Activated T-cell treated with anti-CD3 and anti-CD28 coated beads for 24 hours (primary cell): ENCODE measurements at places on chromosomes 5 and 9.
A peak's percentile ranks its signal among the peaks of the same experiment; 100 is the strongest.

DNA sequence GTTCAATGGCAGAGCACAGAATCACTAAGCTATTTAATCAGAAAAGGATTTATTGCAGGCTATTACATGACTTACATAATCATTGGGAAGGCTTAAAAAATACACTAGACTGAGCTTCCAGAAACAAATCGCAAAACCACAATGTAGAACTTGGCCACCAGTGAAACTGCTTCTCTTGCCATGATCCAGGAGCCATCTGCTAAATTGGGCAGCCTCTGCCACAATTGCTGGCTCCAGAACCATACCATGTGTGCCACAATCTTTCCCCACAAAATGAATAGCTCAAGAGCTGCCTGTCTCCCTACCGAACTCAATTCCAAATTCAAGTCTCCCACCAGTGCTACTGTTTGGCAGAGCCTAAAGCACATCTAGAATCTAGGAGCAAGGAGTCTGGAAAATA, 9.8 kb upstream of the ERAP1 start:
- no peak for DNase-seq

DNA sequence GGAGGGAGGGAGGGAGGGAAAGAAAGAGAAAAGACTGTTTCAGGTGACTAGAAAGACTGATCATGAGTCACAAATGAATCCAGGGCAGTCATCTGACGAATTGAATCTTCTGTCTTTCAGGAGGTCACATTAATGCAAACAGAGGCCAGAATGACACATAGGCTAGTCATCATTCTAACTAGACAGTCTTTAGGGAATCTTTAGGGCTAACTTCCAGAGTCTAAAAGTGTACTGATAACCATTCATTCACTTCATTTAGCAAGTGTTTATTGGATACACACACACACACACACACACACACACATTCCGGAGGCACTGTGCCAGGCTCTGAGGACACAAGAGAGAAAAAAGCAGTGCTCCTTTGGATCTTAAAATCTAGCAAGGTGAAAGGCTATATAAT, 156.7 kb downstream of the EBF1 start:
- DNase-seq, result no peak

- no peak for DNase-seq
Measured at GRCh38 chr5:176880366-176881020, 18.7 kb downstream of the HK3 start.

DNA sequence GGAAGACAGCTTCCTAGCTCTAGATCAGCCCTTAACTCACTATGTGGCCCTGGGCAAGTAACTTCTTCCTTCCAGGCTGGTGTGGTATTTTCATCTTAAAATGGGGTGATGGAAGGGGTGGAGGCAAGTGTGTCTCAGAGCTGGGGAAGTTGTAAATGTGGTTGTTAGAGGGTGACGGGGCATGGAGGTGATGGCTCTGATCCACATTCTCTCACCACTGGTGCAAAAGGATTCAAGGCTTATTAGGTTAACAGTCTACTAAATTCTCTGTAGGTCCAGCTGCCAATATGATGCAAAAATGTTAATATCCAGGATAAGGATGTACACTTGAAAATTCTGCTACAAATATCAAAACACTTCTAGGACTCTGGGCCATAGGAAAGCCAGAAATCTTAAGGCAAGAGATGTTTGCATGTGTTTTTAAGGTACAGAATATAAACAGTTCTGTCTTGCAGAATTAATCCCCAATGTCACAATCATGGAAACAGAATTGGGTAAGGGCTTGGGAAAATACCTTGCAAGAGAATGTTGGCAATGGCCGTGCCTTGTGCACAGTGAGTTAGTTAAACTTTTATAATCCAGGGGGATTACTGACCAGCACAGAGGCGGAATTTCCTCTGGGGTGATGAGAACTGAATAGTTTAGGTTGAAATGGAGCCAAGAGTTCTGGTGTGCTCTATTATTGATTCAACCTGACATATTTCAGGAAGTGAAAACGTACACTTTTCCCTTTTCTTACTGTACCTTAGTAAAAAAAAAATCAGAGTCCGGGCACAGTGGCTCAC, 19.8 kb downstream of the TNFSF15 start:
- no peak for DNase-seq

GRCh38 chr5:41869151-41869723, 988 bp downstream of the OXCT1 start:
- no peak for DNase-seq

DNA sequence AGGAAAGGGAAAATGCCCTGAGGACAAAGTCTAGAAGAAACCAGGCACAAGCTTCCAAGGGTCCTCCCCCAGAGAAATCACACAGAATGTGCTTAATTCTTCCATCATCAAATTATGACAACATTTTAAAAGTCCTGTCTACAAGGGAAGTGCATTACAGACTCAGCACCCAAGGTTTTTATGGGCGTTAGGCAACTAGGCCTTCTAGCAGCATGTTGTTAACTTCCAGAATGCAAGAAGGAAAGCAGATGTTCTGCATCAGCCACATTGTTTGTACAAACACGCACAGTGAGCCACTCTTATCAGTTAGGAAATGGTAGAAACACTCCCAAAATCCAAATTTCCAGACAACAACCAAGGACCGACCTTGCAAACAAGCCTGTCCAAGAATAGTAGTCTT, 26.5 kb downstream of the SMC5 start:
- no peak for DNase-seq

DNA sequence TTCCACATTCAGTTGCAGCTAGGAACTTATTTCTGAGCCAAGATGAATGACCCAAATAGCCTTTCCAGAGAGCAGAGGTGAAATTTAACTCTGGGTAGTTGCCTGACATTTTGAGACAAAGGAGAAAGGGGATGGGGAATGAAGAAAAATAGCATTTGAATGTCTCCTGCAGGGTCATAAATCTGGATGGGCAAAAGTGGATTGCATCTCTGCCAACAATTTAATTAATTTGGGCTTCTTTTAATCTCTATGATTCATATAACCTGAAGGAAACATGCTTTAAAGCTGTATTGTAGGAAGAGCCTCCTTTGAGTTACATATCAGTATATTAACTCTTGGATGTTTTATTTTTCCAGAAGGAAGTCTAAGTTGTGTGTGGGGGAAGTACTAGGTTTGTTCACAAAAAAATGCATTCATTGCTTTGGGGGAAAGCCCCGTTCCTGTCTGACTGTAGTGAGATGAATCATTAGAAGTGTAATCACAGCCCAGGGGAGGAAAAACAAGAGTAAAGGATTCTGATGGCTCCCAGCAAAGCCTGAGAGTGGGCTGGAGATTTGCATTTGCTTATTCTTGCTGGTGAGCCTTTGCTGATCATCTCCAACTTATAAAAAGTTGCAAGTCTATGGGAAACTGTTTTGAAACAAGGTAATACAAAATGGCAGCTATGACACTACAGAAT, 133.0 kb upstream of the IQGAP2 start:
- DNase-seq, result peak; percentile 22

GRCh38 chr9:126261584-126262356, 64.9 kb upstream of the MVB12B start:
- no peak for DNase-seq

GRCh38 chr9:129069862-129070641, 10.9 kb upstream of the DOLPP1 start:
- no peak for DNase-seq

GRCh38 chr9:100357501-100357900, 4.8 kb upstream of the TEX10 start:
- no peak for DNase-seq

DNA sequence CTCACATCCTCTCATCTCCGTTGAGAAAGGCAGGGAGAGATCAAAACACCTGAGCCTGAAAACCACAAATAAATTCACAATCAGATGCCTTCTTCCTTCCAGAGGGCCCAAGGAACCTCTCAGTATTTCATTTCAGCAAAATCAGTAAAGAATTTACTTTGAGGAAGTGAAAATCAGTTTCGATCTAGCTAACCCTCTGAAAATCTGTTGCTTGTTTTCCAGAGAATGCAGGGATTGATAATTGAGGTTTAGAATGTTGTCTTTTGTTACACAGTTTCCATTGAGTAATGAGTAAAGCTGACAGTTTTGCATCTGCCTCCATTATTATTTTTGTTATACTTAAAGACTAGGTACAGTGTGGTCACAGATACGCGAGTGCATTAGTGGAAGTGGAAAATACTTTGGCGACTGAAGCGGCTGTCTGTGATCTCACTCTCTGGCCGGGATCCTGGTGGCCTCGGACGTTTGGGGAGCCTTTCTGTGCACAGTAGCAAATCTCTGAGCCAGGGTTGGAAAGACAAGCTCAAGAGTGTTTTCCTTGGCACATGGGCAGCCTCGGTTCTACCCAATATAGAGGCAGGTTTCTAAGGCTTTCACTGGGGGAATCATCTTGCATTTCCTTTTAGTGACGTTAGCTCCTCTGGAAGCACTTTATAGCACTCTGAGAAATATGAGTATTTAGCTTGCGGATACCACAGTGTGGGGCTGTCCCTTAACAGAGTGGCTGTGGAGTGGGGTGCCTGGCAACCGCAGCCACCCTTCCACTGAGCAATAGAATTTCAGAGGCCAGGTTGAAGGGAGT, 32.2 kb upstream of the ANGPTL2 start:
- DNase-seq, result no peak

- no peak for DNase-seq
Measured at GRCh38 chr5:7394889-7395431, 978 bp upstream of the ADCY2 start.

GRCh38 chr5:77874691-77875090, 98.6 kb upstream of the TBCA start:
- no peak for DNase-seq

DNA sequence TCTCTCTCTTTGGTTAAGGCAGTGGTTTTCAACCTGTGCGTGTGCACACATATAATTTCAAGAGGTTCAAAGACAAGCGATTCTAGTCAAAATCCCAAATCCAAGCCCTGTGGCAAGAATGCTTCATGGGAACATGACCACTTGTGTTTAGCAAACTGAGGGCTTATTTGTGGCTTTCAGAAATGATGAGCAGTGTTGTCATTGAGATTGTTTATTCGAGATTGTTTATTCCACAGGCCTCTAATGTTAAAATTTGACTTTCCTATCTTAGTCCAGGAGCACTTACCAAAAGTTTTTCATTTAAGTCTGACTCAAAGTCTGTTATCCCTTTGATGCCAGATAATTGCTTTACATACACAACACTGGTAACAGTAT, 111.1 kb upstream of the ELL2 start:
- DNase-seq, result no peak

GRCh38 chr5:55226027-55226933, 835 bp downstream of the MCIDAS start:
- DNase-seq, result peak; percentile 47

DNA sequence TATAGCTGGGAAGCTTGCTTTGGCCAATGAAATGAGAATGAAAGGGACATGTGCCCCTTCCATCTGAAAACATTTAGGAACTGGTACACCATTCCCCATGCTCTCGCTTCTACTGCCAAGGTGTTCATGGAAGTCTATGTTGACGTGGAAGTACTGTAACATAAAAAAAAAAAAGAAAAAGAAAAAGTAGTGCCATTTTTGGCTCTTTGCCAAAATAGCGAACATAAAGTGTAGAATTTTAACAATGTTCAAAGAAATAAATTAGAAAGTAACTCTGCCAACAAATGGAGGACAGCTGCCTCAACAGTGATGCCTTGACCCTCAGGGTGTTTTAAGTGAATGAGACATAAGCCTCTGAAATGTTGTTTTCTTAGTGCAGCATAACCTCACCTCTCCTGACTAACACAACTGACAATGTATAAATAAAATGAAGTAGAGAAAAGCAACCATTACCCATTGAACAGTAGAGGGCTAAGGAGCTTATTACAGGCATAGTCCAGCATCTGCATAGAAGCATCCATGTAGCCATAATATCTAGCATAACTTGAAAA, 536.6 kb downstream of the DTWD2 start:
- no peak for DNase-seq

DNA sequence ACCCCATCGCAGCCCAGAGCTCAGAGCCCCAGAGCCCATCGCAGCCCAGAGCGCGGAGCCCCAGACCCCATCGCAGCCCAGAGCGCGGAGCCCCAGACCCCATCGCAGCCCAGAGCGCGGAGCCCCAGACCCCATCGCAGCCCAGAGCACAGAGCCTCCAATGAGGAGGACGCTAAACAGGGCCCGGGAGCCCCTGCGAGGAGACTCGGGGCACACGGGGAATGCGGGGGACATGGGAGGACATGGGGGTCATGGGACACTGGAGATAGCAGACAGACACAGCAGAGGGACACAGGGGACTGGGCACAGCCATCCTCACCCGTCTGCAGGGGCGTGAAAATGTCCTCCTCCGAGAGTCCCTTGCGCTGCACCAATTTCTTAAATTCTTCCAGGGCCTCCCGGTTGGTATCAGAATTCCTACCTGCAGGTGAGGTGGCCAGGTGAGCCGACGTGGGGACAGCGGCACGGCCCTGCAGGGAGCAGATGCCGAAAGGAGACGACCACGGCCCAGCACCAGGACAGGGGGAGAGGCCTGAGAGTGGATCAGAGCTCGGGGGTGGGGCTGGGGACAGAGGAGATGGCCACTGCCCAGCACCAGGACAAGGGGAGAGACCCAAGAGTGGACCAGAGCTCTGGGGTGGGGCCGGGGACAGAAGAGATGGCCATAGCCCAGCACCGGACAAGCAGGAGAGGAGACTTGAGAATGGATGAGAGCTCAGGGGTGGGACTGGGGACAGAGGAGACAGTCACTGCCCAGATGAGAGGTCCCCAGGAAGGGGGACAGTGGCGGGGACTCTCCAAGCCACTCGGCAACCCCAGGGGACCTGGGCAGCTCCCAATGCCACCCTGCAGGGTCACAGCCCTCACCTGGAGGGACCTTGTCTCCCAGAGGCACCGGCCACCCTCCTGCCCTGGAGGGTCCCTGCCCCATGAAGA, 2.8 kb downstream of the OBP2B start:
- DNase-seq, result no peak
